Karpas-422 (cell line): ENCODE measurements at places on chromosomes 13 and 19. TPM values are rescaled to one million over a fixed set of nuclear protein-coding genes. Genes with fewer than 3 reads are reported as not detected.

KCNN1 gene
- total RNA-seq, result not detected in 2 replicates

- H3K4me3 ChIP-seq, result no peak overlapping the region
- H3K27me3 ChIP-seq, result no peaks in the 10 kb centered on the region
- H3K27ac ChIP-seq, result no peak overlapping the region
- no peaks in the 10 kb centered on the region for H3K4me1 ChIP-seq
These were observed 16.2 kb upstream of the MED4 start for GRCh38 chr13:48110931-48111721.

DNA sequence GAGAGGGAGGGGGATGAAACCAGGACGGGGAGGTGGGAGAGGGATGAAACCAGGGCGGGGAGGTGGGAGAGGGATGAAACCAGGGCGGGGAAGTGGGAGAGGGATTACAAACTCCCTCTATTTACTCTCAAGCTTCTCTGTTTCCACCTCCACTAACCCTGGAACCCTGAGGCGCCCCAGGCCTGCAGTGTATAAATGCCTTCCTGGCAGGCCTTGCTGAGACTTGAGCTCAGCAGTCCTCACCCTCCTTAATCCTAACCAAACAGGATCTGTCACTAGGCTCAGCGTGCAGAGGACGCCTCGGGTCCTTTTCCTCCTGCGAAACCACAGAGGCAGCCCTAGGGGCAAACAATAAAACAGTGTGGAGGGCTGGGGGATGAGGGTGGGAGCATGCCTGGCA is 32.1 kb upstream of the OR1M1 start:
- H3K27ac ChIP-seq, result no peak overlapping the region
- H3K4me1 ChIP-seq, result no peaks in the 10 kb centered on the region
- no peak overlapping the region for H3K4me3 ChIP-seq
- no peaks in the 10 kb centered on the region for H3K27me3 ChIP-seq
- DNase-seq, result no peak

- no peak overlapping the region for H3K27ac ChIP-seq
- no peaks in the 10 kb centered on the region for H3K36me3 ChIP-seq
- H3K4me3 ChIP-seq, result peak overlapping the region; percentile 72
- peaks cover 24% of the 10 kb centered on the region for H3K4me1 ChIP-seq
- H3K27me3 ChIP-seq, result no peaks in the 10 kb centered on the region
- DNase-seq, result no peak
These were observed 108.0 kb upstream of the DOCK9 start for GRCh38 chr13:99085808-99086266.

GRCh38 chr13:99659866-99660554 is 158.7 kb downstream of the TM9SF2 start:
- DNase-seq, result no peak
- peak overlapping the region; percentile 92 for H3K27ac ChIP-seq
- no peak overlapping the region for H3K4me3 ChIP-seq
- peaks cover 92% of the 10 kb centered on the region for H3K4me1 ChIP-seq
- H3K27me3 ChIP-seq, result no peaks in the 10 kb centered on the region
- no peaks in the 10 kb centered on the region for H3K36me3 ChIP-seq

- no peaks in the 10 kb centered on the region for H3K4me1 ChIP-seq
- no peak for DNase-seq
- H3K36me3 ChIP-seq, result no peaks in the 10 kb centered on the region
- H3K27me3 ChIP-seq, result no peaks in the 10 kb centered on the region
- no peak overlapping the region for H3K27ac ChIP-seq
These were observed 191.5 kb upstream of the KL start for GRCh38 chr13:32824675-32825074.
